ENCODE measurements at places on chromosomes 6 and 20.

DNA sequence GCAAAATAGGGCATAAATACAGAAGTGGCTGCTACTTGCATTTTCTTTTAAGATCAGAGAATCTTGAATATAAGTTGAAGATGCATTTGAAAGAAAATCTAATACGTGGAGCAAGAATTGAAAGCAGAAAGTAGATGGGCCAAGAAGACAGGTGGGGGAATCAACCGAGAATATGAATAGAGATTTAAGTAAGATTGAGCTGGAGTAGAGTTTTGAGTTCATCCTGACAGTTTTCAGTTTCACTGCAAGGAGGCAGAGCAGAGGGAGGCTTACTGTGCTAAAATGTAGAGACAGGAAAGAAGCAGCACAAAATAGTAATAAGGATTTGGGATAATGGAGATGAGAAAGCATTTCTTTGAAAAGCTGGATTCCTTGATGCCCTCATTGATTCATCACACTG is 214.5 kb downstream of the GJA1 start:
- no peak for DNase-seq

DNA sequence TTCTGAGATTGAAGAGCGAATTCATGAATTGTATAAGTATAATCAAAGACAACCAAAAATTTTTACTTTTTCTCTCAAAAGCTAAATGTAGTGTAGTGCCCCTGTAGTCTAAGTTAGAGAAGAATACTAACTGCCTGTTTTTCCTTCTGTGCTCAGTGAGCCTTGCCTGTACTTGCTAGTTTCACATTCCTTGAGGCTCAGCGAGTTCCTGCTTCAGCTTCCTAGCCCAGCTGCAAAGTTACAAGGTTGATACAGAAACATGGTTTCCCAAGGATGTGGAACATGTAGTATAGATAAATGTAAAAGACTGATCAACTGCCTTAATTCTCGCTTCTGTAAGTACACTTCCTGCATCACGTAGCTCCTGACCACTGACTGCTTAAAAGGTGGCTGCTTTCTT is 33.1 kb upstream of the SEC63 start:
- no peak for DNase-seq

DNA sequence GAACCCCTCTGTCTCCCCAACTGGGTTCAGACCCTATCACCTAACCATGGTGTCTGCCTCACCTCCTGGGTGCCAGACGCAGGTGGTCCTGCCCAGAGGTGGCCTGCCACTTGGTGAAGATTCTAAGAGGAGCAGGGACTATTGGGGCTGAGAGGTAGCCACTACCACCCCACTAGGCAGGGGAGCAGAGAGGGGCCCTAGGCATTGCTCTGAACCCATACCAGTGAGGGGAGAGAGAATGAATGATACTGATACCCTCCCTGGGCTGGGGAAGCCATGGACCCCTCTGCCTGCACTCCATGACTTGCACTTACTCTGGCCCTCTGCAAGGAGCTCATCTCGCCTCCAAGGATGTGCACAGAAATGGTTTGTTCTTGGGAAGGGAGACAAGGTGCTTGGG is 31.7 kb upstream of the SPDEF start:
- DNase-seq: no peak

- DNase-seq: no peak
These were observed 43.6 kb downstream of the ZDHHC14 start for GRCh38 chr6:157424491-157425020.

- DNase-seq: peak; percentile 53
These were observed 226.0 kb downstream of the TPBG start for GRCh38 chr6:82589509-82590206.

Data from SW480 (cell line).